T-helper 17 cell (primary cell): ENCODE measurements at places on chromosomes 4 and X. TPM values are rescaled to one million over a fixed set of nuclear protein-coding genes. Genes with fewer than 3 reads are reported as not detected.

Gene MAGEB1
- not detected for total RNA-seq

- no peak for DNase-seq
Measured at GRCh38 chr4:66855956-66856355, 689.3 kb downstream of the CENPC start.

DNA sequence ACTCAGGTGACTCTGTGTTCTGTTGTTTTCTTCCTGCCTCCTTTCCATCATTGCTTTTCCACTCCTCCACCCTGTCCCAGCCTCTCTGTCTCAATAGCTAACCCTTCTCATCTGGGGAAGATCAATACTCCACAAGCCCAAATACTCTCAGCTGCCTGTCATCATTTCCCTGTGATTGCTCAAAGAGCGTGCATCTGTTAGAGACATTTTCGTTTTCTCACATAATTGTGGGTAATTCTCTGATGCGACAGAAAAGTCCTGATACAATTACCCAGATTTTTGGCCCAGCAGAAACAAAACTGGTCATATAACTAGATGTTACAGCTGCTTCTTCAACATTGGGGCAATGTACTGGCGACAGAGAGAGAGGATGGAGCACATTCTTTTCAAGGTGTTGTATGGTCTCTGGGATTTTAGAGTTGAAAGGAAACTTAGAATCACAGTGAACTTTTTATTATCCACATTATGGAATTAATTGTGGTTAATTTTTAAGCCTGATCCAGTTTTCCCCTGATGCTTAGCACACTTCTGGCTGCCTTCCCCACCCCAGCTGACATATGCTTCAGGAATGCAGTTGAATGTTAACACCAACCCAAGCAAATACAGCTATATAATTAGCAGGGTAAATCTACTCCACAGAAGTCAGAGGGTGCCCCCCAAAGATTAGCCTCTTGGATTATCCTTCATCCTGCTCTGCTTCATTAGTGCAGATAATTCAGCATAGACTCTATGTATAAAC is 171.4 kb upstream of the ANXA3 start:
- no peak for DNase-seq

GRCh38 chrX:49987651-49988050 is 65.3 kb downstream of the CLCN5 start:
- DNase-seq = no peak
